ENCODE measurements at places on chromosomes 11 and 22.

- DNase-seq, result no peak
Measured at GRCh38 chr11:9609841-9610240, 36.4 kb downstream of the WEE1 start.

DNA sequence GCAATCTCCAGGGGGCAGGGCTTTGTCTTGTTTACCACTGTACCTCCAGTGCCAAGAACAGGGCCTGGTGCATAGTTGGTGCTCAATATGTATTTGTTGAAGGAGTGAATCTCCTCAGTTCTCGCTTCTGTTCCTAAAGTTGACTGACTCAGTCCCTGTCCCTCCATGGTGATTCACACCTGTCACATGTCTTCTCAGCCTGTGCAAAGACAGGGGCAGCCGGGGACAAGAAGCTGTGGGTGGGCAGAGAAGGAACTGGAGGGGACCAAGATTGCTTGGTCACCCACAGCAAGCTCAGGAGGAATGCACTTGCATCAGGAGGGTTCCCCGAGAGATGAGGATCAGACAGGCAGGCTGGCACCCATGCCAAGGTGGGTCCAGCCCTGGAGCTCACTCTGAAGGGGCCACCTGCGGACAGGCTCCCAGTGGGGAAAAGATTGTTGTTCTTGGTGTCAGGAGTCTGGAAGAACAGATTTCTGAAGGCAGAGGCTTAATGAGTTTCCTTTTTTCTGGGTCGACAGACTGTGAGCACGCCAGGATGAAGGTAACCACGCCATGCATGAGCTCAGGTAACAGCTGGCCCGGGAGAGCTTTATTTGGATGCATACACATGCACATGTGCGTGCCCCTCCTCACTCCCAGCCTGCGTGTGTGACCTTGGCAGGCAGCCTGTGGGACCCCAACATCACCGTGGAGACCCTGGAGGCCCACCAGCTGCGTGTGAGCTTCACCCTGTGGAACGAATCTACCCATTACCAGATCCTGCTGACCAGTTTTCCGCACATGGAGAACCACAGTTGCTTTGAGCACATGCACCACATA, 16.9 kb downstream of the IL17RA start:
- DNase-seq, result no peak

GRCh38 chr11:118620529-118621070, 13.2 kb downstream of the PHLDB1 start:
- no peak for DNase-seq

DNA sequence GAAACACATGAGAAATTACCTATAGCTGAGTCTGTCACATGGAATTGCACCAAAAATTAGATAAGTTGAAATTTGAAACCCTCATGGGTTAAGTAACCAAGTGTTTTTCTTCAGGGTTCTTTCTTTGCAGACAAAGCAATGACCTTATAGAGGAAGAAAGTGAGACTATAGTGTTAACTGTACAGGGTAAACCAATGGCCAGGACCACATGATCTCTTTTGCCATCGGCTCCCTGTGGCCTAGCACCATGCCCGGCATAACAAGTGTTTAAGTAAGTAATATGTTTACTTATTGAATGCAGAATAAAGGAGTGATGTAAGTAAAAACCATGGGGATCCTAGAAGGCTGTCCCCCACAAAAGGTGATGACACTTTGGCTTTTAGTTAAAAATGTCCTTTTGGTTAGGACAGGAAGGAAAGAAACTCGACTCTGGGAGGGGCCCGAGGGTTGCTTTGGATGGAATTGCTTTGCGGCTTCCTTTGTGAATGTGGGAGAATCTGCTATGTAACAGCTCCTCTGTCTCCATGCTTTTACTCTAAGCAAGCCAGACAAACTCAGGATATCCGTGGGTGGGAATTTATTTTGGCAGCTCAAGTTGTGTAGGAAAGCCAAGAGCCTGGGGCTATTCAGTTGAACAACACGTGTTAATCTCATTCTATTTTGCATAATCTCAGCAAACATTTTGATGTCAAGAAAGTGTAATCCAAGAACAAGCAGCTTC, 454.7 kb downstream of the INSC start:
- no peak for DNase-seq

DNA sequence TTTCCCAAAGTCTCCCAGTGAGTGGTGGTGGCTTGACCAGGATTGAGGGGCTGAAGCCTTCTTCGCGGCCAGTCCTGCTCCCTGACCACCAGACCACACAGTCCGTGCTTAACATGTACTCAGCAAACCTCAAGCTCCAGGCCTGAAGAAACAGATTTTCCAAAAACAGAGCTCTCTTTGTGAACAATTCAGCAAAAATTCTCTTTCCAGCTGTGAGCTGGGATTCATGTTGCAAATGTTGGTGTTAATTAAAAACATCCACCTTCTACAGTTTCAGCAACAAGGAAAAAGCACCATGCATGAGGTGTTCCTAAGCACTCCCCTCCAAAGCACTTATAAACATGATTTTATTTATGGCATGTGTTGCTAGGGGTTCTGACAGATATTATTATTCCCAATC, 129.5 kb downstream of the ETS1 start:
- DNase-seq, result no peak

DNA sequence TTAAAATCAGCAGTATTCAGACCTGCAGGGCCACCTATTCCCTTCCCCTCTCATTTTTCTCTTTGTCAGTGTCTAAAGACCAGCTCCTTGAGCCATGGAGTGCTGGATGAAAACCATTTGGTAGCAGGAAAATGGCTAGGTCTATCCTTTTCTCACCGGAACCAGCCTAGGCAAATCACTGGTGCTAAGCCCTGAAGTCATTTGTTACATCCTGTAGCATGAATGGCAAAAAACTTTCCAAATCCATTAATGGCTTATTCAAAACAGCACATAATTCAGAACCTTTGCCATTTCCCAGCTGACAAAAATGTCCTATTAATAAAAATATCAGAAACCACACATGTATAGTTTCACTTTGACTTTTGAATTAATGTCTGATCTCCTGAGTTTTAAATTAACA, 209.5 kb upstream of the E2F8 start:
- DNase-seq, result no peak

- no peak for DNase-seq
Measured at GRCh38 chr11:34755671-34756070, 134.8 kb downstream of the EHF start.

GRCh38 chr11:17014833-17015626, 816 bp upstream of the PLEKHA7 start:
- peak; percentile 13 for DNase-seq

- no peak for DNase-seq
Measured at GRCh38 chr11:121367844-121368225, 75.3 kb downstream of the SC5D start.

GRCh38 chr11:130144861-130145281, 14.7 kb upstream of the ST14 start:
- DNase-seq, result no peak

- DNase-seq, result no peak
Measured at GRCh38 chr11:16052750-16053149, 303.6 kb downstream of the SOX6 start.

- DNase-seq, result no peak
Measured at GRCh38 chr11:134488913-134489312, 76.9 kb upstream of the B3GAT1 start.

Measured in CD4-positive, alpha-beta memory T cell (primary cell).